GM19239 (cell line): ENCODE measurements at places on chromosomes 2 and 18.

DNA sequence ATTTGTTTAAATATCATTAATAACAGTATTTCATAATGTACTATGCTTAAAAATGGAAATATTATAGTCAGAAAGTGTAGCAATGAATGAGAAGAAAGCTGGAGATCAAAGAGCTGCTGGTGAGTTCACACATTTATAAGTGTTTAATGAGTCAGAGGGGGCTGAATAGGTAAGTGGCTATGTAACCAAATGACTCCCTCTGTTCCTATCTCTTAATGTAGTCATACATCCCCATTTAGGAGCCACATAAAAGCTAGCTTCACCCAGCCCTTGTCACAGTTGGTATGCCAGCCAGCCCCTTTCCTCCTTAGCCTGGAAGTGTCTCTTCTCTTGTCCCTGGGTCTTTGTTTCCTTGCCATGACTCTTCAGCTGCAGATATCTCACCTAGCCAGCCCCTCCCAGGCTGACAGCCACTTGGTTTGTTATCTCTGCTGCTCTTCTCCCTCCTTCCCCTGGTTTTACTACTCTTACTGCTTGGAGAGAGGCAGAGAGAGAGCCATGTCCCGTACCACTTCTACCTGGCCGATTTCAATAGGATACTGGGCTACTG is 438.6 kb upstream of the HNMT start:
- DNase-seq: no peak

DNA sequence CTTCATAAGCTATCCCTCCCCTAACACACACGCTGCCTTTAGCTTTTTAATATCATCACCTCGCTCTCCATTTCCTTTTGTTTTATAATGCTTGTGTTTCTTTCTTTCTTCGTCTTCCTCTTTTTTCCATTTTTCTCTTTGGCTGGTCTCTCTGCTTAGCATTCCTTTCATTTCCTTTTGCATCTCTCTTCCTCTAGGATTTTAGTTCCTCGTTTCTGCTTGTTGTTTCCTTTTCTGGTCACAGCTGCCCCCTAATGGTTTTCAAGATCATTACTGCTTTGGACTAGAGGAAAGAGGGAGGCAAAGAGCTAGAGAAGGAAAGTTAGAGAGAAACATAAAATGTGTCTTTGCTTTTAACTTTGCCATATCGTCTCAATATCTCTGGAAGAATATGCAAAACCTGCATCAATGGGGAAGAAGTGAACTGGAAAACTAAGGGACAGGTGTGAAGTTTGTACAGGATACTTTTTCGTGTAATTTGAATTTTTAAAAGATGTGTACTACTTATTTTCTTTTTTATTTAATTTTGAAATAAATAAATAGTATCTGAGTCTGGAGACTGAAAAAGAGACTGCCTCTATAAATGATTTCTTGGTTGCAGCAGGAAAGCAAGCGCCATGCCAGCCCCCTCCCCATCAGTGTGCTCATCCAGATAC is 6.3 kb upstream of the NRP2 start:
- DNase-seq: no peak

DNA sequence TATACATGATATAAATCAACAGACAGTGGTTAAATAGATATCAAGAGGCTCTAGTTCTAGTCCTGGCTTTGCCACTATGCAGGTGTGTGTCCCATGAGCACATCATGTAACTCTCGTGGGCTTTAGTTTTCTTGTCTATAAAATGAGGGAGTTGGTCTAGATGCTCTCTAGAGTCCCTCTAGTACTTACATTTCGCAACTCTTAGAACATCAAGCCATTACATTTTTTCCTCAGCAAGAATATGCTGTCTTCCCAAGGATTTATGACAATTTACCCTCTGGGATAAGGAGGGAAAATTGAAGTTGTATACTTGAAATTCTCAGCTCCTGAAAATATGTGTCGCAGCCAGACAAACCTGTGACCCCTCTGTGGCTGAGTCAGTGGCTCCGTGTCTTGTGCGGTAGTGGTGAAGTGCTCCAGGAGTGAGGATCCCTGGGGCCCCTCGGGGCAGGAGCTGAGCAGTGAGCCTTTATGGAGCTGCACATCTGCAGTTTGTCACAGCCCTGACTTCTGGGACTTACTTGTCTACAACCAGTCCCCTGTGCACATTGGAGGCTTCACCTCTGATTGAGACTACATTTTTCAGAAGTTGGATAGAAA is 6.8 kb downstream of the PKP4 start:
- DNase-seq: no peak

GRCh38 chr2:205261516-205262020 is 420.7 kb upstream of the NRP2 start:
- no peak for DNase-seq

DNA sequence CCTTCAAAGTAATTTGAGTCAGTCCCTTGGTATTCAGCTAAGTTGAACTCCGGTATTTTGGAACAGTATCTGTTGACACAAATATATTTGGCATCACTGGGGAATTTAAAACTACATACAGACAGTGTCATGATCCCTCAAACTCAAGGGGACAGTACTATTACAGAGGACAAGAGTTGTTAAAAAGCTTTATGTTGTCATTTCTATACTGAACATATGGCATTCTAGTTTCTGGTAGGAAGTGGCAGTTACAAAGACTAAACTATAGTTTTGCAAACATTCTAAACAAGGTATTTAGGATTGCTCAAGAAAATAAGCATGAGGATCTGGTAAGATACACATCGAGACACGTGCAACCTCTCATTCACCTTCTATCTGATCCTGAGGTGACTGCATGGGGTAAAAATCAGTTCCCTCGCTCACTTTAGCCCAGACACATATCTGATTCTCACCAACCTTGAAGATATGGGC is 16.6 kb upstream of the CCNYL1 start:
- no peak for DNase-seq

- DNase-seq: no peak
Measured at GRCh38 chr2:200796561-200796960, 15.1 kb upstream of the BZW1 start.

- no peak for DNase-seq
Measured at GRCh38 chr2:128640845-128641360, 322.2 kb upstream of the HS6ST1 start.
